ENCODE measurements at places on chromosomes 6 and 20. TPM values are rescaled to one million over a fixed set of nuclear protein-coding genes. Genes with fewer than 3 reads are reported as not detected.

SLC22A23 gene
- 0.49 TPM for polyA plus RNA-seq

PCSK2 gene
- not detected for polyA plus RNA-seq

TBXT gene
- not detected for polyA plus RNA-seq

DNMT3B gene
- polyA plus RNA-seq, result not detected

VWA7 gene
- not detected for polyA plus RNA-seq

GRCh38 chr6:11478586-11478985, 59.0 kb upstream of the TMEM170B start:
- no peak for DNase-seq

DNA sequence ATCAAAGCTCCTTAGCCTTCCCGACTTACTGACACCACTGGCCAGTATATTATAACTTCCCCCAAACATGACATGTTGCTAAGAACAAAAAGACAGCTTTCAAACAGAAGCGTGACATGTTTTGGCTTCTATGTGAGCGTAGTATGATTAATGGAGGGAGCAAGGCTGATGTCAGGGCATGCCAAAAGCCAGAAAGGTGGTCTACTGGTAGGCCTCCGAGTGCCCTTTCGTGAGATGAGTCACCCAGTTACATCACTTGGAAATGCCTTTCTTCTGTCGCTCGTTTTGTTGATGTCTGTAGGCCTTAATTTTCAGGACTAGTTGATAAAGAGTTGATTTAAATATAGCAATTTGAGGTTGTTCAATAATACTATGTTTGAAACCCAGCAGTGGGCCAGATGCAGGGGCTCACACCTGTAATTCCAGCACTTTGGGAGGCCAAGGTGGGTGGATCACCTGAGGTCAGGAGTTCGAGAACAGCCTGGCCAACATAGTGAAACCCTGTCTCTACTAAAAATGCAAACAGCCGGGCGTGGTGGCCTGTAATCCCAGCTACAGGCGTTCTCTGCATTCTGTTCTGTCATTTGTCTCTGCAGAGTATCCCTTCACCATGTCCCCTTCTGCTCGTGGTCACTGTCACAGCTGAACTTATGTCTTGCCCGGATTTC, 53.3 kb downstream of the CNKSR3 start:
- no peak for DNase-seq

DNA sequence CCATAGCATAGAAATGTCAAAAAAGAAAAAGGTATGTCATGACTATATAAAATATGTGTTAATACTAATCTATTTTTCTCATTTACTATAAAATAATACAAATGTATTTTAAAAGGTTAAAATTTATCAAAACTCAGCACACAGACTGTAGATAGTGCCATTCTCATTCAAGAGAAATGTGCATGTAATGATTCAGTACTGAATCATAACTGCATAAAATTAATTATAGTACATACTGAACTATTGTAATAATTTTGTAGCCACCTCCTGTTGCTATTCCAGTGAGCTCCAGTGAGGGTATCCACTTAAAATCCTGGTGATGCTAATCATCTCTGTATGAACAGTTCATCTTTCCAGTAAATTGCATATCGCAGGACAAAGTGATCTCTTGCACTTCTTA, 82.8 kb downstream of the HMGCLL1 start:
- DNase-seq, result no peak

DNA sequence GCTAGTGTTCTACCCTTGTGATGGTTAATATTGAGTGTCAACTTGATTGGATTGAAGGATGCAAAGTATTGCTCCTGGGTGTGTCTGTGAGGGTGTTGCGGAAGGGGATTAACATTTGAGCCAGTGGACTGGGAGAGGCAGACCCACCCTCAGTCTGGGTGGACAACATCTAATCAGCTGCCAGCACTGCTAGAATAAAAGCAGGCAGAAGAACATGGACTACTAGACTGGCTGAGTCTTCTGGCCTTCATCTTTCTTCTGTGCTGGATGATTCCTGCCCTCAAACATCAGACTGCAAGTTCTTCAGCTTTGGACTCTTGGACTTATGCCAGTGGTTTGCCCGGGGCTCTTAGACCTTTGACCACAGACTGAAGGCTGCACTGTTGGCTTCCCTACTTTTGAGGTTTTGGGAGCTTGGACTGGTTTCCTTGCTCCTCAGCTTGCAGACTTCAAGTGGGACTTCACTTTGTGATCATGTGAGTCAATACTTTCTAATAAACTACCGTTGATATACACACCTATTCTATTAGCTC, 50.1 kb downstream of the SDHAF4 start:
- DNase-seq, result no peak

DNA sequence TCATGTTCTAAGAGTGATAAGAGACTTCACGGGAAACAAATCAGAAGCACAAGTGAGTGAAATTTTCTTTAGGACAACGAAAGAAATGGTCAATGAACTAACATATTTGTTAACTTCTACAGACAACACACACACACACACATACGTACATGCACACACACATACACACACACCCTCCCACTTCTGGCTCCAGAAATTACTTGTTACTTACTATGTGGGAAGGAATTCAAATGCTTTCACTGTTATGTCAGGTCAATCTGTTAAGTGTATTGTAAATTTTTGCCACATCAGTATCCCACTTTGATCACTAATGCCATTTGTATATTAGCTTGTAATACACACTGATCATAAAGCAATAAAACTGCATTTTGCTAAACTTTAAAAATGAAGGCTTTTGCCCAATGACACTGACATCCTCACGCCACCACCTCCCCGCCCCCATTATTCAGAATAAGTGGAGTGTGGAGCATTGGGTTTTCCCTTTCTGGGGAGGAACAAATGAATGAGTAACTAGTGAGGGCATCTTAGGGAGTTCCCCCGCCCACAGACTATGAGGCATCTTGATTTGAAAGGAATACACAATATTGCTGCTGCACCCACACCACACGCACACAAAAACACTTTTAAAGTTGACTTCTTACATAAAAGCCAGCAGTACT, 76.2 kb downstream of the ATXN1 start:
- peak; percentile 17 for DNase-seq

DNA sequence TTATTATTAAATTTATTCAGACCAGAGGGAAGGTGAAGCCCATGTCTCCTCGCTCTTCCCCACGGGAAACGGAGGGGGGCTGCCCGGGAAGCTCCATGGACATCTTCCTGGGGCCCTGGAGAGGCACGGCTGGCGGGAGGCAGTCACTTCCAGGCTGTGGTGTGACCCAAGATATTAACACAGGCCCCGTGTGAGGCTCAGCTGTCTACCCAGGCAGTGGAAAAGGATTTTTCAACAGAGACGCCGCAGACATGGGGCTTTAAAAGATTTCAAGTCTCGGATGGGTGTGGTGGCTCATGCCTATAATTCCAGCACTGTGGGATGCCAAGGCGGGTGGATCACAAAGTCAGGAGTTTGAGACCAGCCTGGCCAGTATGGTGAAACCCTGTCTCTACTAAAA, 117.9 kb downstream of the ERMARD start:
- DNase-seq, result no peak

DNA sequence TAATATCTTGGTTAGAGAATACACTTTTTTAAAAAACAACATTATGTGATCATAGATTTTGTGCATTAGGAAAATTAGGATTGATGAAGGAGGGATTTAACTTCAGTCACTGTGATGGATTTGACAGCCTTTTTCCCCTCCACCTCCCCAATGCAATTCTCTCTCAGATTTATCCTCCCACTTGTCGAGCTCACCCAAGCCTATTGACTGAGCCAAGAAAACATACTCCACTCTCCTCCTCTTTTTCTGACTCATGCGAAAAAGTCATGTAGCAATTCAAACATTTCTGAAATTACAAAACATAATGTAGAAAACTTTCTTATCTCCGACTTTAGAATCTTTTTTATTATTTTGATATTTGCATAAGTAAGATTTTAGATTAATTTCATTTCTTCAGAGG, 24.1 kb downstream of the KLHL32 start:
- no peak for DNase-seq

DNA sequence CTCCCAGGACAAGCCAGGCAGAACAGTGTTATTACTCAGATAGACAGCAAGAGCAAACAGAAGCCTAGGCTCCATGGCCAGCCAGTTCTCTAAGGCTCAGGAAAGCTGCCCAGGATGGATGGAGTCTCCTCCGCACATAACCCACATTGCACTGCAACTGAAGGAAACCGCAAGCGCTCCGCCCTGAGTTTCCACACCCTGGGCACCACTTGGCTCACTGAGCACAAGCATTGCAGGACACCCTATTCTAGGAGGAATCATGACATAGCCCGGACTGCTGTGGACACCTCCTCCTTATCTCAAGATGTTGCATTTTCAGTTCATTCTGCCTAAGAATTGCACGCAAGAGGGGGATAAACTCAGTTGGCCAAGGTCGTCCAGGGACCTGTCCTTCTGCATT, 42.9 kb downstream of the LINC00237 start:
- no peak for DNase-seq

- no peak for DNase-seq
These were observed 48.8 kb downstream of the CAP2 start for GRCh38 chr6:17442196-17442595.

GRCh38 chr20:25659999-25660398, 36.2 kb upstream of the NANP start:
- DNase-seq, result no peak

- no peak for DNase-seq
These were observed 920 bp upstream of the RNF5 start for GRCh38 chr6:32177183-32177787.

DNA sequence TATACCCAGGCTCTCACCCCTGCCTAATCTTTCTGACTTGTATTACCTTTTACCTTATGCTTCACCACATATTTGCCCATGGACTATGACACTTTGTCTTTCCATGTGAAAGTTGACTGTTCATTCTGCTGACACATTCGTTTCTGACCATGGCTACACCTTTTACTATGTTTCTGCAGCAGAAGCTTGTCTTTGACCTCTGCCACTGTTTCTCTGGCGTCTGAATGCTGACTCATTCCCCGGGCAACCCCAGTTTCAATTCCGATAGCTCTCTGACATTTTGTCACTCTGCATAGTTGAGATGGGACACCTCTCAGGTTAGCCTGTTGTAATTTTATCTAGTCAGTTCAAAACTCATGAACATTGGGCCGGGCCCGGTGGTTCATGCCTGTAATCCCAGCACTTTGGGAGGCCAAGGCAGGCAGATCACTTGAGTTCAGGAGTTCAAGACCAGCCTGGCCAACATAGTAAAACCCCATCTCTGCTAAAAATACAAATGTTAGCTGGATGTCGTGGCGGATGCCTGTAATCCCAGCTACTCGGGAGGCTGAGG, 50.7 kb downstream of the SLC26A8 start:
- DNase-seq, result no peak

DNA sequence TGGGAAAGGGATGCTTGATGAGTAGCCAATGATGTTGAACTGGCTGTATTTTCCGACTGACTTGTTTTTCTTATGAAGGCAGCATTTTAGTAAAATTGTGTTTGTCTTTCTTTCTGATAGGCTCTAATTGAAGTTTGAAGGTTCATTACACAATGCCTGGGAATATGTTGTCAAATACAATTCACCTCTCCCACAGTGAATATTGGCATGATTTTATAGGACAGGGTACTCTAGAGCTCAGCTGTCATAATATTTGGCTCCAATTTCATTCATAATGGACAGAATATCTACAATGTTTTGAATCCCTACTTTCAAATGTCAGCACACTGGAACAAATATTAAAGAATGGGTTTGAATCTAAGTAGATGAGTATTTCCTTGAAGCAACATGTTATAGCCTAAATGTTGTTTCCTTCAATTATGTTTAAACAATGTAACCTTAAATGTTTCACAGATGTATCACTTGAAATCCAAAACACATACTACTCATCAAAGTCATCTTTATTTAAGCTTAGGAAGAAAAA, 81.4 kb downstream of the LAMA2 start:
- no peak for DNase-seq

DNA sequence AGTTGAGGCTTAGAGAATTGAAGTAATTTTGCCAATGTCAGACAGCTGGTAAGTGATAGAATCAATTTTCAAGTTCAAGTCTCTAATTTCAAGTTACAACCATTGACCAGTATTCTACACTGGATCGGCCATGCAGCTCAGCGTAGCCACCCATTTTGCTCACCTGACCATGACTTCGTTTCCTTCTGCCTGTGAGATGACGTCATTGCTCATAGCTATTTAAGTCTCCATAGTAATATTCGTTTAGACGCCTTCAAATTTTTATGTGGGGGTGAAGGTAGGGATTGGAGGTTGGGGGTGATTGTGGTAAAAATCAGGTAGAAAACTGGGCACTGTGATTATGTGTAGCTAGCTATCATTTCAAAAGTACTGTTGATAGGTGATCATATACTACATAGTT, 5.6 kb upstream of the HTR1B start:
- DNase-seq, result no peak

DNA sequence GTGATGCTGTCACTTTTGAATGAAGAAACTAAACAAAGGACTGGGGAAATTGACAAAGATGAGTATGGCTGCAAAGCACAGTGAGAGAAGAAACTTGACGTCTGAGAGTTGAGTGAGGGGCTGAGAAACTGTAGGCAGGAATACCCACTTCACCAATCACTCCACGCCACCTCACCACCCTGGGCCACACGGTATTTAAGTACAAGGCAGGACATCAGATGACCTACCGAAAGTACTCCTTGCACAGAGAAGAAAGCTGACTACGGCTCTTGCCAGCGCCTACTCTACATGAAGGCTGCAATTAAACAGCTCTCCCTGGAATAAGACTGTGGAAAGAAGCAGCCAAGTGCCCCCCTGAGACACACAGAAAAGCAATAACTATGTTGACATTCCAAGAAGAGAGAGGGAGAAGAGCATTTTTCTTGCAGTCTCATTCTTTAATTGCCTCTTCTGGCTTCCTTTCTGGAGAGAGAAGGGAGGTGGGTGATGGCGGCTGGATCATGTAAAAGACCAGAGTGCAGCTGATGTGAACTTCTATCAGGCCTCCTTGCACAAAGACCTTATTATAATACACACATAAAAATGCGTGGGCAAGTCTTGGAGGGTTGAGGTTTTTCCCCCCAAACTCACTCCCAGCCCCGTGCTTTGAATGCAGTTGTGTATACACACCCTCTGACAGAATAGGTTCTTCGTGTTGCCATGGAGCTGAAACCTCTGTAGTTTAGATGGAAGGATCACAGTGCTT, 44.6 kb downstream of the HIVEP2 start:
- no peak for DNase-seq

DNA sequence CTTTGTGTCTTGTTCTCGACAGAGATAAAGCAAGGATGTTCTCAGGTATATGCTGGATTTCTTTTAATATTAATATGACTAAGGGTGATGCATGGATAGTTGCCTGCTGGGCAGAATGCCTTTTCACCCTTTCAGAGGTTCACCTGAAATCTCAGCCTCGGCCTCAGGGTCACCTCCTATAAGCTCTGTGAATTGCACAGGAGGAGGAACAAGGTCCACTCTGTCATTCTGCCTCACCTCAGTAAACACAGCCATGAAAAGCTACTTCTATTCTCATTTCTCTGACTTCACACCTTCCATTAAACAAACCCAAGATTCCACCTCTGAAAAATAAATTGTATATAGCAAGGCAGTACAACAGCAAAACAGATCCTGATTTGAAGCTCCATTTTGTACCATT, 38.1 kb upstream of the AIG1 start:
- DNase-seq, result no peak

DNA sequence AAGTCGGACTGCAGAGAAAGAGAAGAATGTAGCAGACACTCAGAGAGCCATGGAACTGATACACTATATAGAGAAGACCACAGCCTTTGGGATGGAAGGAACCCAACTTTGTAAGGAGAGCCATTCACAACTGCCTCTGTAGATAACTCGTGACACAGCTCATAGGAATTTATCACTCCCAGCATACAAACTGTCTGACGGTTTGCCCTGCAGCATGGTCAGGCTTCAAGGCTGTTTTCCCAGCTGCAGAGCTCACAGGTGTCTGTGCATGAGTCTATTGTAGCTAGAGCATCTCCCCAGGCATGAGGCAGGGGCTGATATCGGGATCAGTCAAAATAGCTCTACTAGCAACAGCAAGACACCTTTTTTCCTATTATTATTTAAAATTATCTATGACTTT, 130.5 kb upstream of the DTNBP1 start:
- no peak for DNase-seq
